ENCODE measurements at places on chromosomes 2 and 18.

- DNase-seq = no peak
Observed at GRCh38 chr18:36484591-36484990, 187.1 kb downstream of the FHOD3 start.

GRCh38 chr2:9191041-9191481, 15.6 kb upstream of the ASAP2 start:
- no peak for DNase-seq

DNA sequence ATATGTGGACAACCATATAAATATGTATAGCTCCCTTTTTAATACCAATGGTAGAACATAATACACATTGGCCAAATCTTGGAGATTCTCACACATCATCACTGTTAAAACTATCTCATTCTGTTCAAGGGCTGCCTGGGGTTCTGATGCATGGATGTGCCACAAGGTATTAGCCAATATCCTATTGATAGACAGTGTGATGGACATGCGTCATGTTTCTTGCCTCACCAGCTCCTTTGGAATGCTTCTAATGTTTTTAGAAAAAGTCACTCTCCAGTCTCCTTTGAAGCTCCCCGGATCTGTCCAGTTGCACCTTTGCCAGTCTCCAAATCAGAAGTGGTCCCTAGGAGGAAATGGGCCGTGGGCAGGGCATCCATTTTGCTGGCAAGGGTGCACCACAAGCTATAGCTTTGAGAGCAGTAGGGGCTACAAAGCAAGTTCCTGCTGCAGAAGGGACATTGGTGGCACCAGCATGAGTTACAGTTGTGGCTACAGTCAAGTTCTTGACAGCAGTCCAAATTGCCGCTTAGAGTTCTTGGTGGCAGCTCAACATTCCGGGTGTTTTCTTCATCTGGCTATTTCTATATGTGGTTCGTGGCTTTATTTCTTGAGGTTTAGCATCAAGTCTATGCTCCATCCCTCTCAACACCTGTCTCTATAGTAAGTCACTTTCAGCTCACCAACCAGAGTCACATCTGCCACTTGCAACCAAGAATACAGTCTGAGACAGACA, 25.1 kb upstream of the ATRAID start:
- no peak for DNase-seq

- DNase-seq = no peak
Observed at GRCh38 chr2:127942002-127942401, 56.2 kb upstream of the AMMECR1L start.

- DNase-seq = no peak
Observed at GRCh38 chr18:69820538-69820937, 127.1 kb downstream of the CD226 start.

GRCh38 chr2:103991591-103991990, 862.3 kb upstream of the POU3F3 start:
- no peak for DNase-seq

GRCh38 chr18:59918320-59918755, 18.5 kb downstream of the PMAIP1 start:
- DNase-seq = no peak

GRCh38 chr2:219405451-219405850, 12.7 kb upstream of the DES start:
- DNase-seq = no peak

DNA sequence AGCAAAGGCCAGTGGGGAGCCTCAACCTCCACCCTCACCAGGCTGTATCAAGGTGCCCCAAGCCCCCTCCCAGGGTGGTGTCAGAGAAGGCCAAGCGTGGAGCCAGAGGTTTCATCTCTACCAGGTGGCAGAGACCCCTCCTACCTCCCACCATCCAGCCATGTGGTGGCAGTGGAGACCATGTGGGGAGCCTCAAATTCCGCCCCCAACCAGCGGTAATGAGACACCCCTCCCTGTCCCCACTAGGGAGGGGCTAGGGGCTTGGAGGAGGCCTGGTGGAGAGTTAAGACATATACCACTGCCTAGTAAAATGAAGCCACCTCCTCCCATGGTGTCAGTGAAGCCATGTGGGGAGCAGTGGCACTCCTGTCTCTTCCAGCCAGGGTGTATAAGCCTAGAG, 24.4 kb upstream of the YPEL5 start:
- DNase-seq = no peak

- no peak for DNase-seq
Observed at GRCh38 chr2:8416001-8416571, 265.8 kb upstream of the ID2 start.

DNA sequence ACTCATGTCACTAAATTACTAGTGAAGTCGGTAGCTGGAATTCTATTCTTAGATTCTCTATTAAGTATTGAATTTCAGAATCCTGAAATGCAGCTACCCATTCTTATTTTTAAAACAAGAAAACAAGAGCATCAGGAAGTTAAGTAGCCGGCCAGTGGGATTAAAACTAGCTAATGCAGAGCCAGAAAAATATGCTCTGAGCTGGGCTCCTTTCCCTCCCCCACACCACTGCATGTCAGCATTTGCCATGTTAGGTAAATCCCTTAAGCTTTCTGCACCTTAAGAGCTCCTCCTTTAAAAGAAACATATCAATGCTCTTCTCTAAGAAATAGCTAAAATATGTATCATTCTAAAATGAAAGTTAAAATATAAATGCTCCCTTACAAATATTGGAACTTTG, 72.2 kb upstream of the MFF start:
- DNase-seq = no peak

DNA sequence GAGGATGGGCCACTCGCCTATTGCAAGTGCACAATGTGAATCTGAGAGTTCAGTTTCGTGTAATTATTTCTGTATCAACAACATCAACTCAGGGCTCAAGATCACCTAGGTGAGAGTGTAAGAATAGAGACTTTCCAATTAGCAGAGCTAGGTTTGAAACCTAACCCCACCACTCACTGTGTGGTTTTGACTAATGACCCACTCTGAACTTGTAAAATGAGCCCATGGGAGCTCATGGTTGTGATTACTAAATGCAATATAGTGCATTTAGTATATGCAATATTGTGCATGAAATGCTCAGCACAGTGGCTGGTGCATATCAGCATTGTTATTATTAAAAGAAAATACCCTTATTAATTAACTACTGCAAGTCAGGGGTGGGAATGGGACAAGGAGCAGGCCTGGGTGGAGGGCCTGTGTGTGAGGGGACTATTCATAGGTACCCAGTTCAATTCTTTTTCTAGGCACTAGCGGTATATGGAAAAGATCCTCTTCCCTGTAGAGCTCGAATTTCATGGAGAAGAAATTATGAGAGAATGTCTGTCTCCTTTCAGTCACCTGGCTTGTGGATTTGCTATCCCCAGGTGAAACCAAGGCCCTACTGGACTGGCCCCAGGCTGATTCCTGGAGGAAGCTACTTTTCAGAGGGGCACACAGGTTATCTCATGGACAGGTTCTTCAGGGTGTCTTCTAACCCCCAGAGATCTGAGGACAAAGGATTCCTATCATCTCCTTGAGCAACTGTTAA, 169.5 kb downstream of the GFPT1 start:
- DNase-seq = no peak

DNA sequence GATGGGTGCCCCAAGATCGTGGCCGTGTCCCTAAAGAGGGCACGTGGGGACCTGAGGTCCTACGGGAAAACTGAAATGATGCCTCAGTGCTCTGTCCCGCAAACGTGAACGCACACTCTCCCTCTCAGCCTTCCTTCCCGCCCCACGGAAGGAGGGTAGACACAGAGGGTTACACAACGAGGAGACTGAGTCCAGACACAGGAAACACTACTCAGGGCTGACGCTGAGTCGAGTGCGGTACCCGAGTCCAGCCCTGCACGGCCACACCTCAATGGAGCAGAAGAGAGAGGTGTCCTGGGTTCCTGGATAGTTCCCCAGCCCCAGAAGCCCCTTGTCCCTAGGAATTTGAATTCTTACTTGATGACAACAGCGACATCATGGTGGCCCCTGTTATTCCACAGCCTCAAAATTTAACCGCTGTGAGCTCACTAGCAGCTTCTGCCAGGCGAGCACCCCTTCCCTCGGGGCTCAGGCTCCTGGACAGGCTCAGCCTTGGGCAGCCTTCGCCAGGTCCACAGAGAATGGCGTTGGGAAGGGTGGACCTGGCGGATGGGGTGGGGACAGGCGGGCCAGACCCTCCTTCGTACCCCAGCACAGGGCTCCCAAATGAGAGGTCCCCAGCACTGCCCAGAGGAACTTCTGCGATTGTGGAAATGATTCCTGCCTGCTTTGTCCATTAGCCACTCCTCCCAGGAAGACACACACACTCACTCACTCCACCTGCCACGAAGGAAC, 980 bp upstream of the RNPEPL1 start:
- peak; percentile 35 for DNase-seq

- peak; percentile 37 for DNase-seq
Observed at GRCh38 chr2:191245869-191246531, 796 bp downstream of the MYO1B start.

Data from stimulated activated CD4-positive, alpha-beta T cell treated with anti-CD3 and anti-CD28 coated beads, Interleukin-2, amount 100 ng/mL, for 24 hours (primary cell).